ENCODE measurements at places on chromosomes 7 and 10. TPM values are rescaled to one million over a fixed set of nuclear protein-coding genes. Genes with fewer than 3 reads are reported as not detected.

- DNase-seq = no peak
Observed at GRCh38 chr7:29345590-29345989, 151.0 kb downstream of the CHN2 start.

DNA sequence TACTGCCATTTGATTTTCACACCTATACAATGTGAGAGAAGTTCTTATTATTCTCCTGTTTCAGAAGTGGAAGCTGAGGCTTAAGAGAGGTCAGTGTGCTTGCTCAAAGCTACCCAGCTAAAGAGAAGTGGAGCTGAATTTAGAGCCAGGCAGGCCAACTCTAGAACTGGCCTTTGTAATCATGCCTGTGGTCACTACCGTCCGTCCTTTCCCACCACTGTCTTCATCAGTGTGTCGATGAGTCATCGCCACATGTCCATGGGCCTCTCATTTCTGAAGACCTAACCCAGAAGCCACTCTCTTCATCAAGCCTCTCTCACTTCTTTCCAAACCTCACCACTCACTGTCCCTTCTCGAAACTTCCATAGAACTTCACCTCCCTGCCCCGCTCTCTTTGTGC lies 237.8 kb downstream of the KIAA1217 start:
- no peak for DNase-seq

DNA sequence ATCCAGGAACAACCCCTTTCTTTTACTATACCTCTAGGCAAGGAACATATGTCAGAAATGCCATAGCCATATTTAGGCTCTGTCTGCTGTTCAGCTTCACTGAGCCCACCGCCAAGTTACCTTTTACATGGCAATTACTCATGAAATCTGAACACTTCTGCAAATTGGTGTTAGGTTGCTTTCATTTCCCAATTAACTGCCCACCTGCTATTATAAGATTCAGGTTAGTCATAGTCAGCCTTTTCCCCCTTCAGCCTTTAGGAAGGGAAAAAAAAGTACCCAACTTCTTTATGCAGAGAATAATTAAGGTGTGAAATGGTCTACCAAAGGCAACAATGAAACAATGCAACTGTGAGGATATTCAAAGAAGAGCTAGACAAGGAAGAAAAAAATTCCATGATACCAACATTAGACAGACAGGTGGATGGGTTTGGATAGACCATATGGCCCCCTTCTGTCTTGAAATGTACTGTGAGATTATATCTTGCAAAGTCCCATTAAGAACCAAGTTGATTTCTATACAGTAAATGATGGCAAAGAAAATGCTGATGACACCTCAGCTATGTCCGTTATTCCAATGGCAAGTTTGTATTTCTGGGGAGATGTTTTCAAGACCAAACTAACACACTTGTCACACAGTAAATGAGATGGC lies 442.1 kb upstream of the NRP1 start:
- no peak for DNase-seq

DNA sequence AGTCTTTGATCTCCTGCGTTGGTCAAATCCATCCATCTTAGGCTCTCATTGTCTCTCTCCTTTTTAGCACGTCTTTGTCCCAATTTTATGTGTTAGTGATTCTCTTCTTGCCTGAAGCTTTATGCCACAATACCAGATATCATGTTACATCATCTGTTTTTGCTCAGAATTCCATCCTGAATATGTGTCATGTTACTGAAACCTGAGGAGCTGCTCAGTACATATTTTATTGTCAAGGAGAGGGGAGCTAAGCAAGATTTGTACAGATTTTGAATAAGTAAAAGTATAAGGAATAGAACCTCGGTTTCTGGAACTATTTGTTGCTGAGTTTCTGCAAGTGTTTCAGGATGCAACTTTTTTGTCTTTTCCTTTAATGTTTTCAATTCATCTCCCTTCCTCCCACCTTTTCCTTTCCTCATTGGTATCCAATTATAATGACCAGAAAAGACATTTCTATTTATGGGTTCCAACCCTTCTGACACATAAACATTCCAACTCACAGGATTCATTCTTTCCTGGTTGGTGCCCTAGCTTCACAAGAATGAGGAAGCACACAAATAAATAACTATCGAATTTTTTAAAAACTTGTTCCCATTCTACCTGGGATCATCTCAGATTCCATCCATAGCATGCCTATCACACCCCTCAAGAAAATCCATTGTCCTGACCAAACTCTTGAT lies 291.8 kb downstream of the CRPPA start:
- DNase-seq = no peak

DNA sequence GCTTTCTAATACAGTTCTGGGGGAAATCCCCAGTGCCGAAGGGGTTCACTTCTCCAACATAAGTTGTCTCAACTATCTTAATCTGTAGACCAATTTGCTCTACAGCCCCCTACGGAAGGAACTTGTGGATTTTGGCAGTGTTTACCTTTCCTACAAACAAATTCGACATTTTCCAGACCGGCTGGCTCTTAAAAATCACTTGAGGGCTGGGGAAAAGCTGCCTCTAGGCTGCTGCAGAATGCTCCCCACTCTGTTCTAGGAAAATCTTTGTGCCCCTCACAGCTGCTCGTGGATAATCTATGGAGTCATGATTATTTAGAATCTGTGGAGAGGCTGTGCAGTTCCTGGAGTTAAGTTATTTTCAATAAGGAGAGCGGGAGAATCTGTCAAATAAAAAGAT lies 474.6 kb upstream of the FZD8 start:
- DNase-seq = no peak

GRCh38 chr10:86899670-86900276 lies 57.6 kb downstream of the MMRN2 start:
- DNase-seq = peak; percentile 46

DNA sequence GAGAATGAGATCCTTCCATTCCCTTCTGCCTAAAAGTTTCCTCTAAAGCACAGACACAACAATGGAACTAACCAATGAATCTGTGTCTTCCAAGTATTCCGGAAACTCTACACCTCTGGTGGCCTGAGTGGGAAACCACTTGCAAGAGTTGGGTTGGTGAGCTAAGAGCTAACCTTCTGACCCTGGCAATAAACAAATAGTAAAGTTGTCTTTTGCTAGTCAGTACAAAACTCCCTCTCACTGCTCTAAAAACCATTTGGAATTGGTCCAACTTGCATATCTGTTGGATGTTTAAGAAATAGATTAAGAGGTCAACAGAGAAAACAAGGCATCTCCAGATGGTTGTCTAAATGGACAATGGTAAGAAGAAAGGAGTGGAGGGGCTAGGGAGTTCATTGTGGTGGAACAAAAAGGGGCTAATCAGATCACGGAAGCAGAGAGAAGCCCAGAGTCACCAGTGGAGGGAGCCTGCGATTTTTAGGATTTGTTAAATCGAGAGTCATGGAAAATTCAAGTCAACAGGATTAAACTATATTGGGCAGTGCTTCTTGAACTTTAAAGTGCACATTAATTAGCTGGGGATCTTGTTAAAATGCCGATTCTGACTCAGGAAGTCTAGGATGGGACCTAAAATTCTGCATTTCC lies 192.3 kb downstream of the EVX1 start:
- DNase-seq = no peak

GRCh38 chr7:150451097-150451793 lies 815 bp downstream of the GIMAP8 start:
- DNase-seq = no peak

GRCh38 chr7:69882269-69882668 lies 284.0 kb downstream of the AUTS2 start:
- DNase-seq = no peak

DNA sequence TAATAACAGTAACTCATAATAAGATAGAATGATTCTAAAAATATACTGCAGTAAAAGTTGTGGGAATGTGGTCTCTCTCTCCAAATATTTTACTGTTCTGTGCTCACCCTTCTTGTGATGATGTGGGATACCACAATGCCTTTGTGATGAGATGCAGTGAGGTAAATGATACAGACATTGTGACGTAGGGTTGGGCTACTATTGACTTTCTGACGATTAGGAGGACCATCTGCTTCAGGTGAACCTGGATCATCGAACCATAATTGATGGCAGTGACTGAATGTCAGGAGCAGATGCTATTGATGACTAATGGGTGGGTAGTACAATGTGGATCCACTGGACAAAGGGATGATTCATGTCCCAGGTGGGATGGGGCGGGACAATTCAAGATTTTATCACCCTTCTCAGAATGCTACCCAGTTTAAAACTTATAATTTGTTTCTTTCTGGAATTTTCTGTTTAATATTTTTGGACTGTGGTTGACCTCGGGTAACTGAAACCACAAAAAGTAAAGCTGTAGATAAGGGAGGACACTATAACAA lies 73.9 kb upstream of the ARMC3 start:
- no peak for DNase-seq

DNA sequence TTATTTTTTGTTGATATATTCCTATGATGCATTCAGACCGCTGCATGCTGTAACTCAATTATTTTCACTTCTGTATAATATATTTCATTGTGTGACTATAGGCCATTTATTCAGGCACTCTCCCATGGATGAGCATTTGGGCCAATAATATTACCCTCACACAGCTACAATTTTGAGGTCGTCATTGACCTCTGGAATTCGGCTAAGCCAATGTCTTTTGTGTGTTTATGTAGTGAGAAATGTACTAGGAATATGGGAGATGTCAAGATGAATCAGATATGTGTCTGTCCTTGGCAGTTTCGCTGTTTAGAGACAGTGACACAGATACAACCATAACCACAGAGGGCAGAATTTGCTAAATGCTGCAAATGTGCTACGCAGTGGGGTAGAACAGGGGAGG lies 474.2 kb downstream of the ADRA2A start:
- DNase-seq = no peak

- no peak for DNase-seq
Observed at GRCh38 chr7:42907316-42907715, 4.6 kb downstream of the C7orf25 start.

DNA sequence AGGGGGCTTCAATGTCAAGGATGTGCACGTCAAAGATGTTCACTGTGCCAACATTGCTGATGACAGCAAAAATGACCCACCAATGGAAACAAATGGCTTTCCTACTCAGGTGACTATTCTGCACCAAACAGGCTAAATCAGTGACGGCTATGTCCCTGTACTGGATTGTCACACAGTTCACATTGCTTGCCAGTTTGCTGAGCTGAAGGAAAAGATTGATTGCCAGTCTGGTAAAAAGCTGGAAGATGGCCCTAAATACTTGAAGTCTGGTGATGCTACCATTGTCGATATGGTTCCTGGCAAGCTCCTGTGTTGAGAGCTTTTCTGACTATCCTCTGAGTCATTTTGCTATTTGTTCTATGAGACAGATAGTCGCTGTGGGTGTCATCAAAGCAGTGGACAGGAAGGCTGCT lies 202.2 kb upstream of the ETV1 start:
- DNase-seq = no peak

DNA sequence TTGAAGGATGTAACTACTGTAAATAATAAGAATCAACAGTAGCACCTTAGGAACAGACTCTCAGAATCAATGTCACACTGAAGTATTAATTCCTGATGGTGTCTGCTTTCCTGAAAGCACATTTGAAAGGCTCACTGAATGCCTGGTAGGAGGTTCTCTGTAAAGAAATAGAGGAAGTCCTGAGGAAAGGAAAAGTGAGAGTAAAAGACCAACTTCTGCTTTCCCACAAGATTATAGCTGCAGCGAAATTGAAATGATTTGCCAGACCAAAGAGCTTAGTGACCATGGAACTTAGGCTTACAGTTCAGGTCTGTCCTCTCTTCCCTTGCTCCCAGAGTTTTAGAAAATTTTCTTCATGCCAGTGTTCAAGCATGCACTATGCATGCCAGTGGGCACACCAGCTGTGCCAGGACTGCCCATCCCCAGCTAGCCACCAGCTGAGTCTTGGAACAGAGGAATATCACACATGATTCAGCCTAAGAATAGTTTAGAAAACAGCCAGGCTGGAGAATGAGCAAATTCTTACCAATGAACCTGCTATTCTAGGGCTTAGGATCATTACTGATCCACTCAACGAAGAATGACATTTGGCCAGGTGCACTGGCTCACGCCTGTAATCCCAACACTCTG lies 123.2 kb downstream of the HERPUD2 start:
- no peak for DNase-seq

DNA sequence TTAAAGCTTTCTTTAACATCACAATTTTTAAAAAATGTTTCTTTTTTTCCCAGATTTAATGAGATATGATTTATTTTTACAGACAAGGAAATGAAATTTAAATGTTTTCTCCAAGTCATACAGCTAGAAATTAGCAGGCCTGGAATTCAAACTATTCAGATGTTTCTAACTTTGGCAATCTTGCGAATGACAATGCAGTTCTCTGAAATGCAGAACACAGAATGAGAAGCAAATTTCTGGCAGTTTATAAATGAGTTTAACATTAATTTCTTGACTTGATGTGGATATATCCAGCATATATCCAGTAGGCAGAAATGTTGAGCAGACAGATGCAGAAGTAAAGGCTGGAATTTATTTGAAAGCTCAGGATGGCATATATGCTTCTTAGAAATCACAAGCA lies 227.5 kb downstream of the THSD7A start:
- DNase-seq = no peak

DNA sequence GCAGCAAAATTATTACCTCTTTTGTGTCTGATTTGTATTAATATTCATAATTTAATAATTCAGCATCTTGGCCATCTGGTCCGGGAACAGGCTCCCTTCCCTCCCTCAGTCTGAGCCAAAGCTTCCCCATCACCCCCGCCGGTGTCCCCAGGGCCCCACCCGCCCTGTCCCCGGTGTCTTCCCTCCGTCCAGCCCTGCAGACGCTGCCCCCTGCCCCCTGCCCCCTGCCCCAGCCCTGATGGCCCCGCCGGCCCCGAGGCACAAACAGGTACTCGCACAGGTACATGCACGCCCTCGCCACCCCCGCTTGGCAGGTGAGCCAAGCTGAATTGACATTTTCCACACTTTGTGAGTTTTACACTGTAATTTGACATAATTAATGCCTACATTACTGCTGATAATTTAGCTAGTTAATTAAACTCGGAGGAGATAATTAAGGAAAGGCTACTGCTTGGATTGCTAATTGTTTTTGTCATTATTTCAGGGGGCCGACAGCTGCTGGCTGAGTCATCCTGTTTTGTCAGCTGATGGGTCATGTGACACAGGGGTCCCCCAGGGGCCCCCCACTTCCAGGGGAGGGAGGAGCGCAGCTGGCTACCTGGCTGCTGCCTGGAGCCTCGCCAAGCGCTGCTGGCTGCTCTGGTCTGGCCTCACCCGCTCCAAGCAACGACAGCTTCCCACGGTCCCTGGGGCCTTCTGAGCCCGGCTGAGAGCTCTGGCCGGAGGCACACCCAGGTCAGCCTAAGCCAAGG lies 36.6 kb downstream of the MICALL2 start:
- no peak for DNase-seq

DNA sequence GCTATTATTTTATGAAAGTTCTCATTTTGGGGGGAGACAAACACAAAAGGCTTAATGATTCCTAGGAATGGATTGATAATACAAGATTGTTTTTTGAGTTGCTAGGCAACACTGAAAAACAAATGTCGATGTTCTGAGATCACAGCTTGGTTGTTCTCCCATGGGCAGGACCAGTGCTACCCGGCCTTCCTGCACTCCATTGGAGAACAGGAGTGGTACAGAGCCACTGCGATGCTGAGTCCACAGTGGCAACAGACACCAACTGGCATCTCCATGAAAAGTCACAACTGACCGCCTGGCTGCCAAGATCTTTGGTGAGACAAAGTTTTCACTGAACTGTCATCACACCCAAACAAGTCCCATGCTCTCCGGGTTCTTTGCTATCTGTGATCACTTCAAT lies 68.9 kb upstream of the NMT2 start:
- DNase-seq = no peak

GRCh38 chr10:5343561-5343960 lies 21.2 kb upstream of the UCN3 start:
- DNase-seq = no peak

The BAIAP2L1 gene
- polyA plus RNA-seq = 2.3 TPM

The OR2A12 gene
- 0.11 TPM for polyA plus RNA-seq

The PSMC2 gene
- polyA plus RNA-seq = 99.4 TPM

The OLAH gene
- polyA plus RNA-seq = 0.81 TPM

The NPFFR1 gene
- polyA plus RNA-seq = 0.22 TPM

The ASIC3 gene
- polyA plus RNA-seq = 2.9 TPM

The GLI3 gene
- 33.7 TPM for polyA plus RNA-seq
